ENCODE measurements at places on chromosomes 12 and 14.

DNA sequence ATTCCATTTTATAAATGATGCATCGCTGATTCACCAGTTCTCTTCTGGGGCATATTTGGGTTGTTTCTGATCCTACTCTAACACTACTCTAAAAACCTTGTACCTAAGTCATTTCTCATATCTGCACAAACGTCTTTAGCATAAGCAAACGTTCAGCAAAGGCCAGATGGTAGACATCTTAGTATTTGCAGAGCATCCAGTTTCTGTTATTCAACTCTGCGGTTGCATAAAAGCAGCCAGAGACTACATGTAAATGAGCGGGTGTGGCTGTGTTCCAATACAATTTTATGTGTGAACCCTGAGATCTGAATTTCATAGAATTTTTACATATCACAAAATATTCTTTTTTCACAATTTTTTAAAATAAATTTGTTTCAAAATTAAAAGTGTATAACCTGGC is 22.8 kb upstream of the MMP17 start:
- DNase-seq: no peak

DNA sequence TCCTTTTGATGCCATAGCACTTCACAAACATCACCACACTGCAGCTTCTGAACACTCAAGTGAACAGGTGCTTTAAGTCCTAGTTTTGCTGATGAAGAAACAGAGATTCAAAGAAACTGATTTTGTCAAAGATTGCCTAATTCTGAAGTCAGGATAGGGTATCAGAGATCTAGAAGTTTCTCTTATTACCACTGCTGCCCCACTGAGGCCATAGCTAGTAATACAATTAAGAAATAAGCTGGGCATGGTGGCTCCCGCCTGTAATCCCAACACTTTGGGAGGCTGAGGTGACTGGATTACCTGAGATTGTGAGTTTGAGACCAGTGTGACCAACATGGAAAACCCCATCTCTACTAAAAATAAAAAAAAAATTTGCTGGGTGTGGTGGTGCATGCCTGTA is 458.3 kb upstream of the SEL1L start:
- no peak for DNase-seq

GRCh38 chr12:45587877-45588533 is 141.5 kb upstream of the ARID2 start:
- no peak for DNase-seq

DNA sequence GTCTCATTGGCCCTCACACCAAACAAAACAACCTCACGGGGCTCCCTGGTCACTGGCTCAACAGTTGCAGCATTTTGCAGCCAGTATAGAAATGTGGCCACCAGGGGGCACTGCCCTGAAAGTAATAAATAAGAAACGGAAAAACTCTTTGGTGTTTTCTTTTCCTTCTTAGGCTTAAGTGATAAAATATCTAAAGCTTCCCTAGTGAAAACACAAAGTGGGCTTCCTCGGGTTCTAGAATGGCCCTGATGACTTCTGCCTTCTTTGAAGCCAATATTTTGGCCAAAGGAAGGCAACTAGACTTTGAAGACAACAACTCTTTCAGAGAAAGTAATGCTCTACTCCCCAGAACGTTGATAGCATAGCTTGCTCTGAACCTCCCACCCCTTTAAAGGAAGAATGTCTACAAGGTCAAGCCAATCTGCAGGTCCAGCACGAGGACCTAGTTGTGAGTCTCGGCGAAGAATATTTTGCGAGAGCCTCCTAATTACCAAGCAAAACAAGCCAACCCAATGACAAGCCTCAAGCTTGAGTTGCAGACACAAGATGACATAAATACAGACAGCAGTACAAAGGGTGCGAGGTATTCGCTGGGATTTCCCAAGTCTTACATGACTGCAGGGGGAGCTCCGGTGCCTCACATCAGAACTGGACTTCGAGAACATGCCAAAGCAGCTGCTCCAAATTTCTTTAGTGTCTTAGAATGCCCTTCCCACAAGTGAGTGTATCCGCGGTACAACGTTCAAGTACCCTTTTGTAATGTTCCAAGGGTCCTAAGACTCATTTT is 2.6 kb downstream of the ITPK1 start:
- peak; percentile 76 for DNase-seq

DNA sequence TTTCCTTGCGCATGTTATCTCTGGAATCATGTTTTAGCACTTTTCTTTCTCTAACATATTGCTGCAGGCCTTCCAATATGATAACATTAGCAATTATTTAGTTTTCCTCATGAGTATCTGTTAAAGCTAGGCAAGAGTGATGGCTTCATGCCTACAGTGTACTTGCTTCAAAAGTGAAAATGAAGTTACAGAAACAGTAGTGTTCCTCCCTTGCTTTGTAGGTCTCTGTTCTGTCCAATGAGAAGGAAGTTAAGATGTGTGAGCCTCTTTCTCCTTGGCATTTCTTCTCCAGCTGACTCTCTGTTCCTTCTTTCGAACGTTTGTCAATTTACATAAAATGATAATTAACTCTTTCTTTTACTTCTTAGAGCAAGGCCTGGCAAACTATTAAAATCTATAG is 22.2 kb downstream of the LRRIQ1 start:
- DNase-seq: no peak

DNA sequence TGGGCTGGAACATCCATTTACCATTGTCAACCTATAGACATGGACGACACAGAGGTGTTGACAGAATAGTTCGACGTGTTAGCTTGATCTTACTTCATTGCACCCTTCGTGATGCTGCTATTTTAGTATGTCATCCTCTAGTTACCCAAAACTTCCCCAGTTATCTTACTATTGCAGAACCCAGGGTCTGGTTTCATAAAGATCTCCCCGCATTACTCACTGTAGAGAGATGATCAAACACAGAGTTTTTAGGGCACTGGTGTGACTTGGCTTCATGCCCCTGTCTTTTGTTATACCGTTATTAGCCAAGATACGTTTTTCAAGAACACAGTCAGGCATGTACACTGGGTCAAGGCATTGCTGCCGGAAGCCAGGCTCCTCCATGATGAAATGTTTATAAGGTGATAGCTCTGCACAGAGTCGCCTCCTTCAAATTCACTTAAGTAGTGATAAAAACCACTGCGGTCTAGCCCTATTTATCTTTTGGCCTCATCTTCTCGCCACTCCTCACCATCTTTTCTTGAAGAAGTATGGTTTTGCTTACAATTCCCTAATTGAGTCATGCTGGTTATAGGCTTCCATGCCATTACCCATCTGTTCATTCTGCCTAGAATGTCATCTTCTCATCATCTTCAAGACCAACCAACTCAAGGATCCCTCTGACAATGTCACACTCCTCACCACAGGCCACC is 1127.9 kb downstream of the VRK1 start:
- no peak for DNase-seq

Measured in A549 (cell line).